ENCODE measurements at places on chromosomes 12 and 14. TPM values are rescaled to one million over a fixed set of nuclear protein-coding genes. Genes with fewer than 3 reads are reported as not detected.

FSCB gene
- not detected for total RNA-seq

ANO2 gene
- 16.2 TPM for total RNA-seq

WNT5B gene
- total RNA-seq: 0.46 TPM

SLC2A13 gene
- 5.3 TPM for total RNA-seq

TAC3 gene
- total RNA-seq: not detected

KRT7 gene
- 33.4 TPM for total RNA-seq

RPS6KL1 gene
- total RNA-seq: 5.2 TPM

JPH4 gene
- total RNA-seq: not detected

ASB2 gene
- not detected for total RNA-seq

CTDSP2 gene
- total RNA-seq: 54.1 TPM

P2RX2 gene
- total RNA-seq: not detected

RGS6 gene
- total RNA-seq: not detected

RIN3 gene
- 4.1 TPM for total RNA-seq

SLC6A15 gene
- total RNA-seq: 0.65 TPM

TGM1 gene
- 0.91 TPM for total RNA-seq

DCAF5 gene
- 11.1 TPM for total RNA-seq

KRT81 gene
- total RNA-seq: 0.32 TPM

DUSP16 gene
- 6.5 TPM for total RNA-seq

KRT75 gene
- 2.6 TPM for total RNA-seq

FGF23 gene
- total RNA-seq: not detected

Data from epithelial cell of umbilical artery (primary cell).